GM23248 (cell line): ENCODE measurements at places on chromosomes 3 and 15. TPM values are rescaled to one million over a fixed set of nuclear protein-coding genes. Genes with fewer than 3 reads are reported as not detected.

DNA sequence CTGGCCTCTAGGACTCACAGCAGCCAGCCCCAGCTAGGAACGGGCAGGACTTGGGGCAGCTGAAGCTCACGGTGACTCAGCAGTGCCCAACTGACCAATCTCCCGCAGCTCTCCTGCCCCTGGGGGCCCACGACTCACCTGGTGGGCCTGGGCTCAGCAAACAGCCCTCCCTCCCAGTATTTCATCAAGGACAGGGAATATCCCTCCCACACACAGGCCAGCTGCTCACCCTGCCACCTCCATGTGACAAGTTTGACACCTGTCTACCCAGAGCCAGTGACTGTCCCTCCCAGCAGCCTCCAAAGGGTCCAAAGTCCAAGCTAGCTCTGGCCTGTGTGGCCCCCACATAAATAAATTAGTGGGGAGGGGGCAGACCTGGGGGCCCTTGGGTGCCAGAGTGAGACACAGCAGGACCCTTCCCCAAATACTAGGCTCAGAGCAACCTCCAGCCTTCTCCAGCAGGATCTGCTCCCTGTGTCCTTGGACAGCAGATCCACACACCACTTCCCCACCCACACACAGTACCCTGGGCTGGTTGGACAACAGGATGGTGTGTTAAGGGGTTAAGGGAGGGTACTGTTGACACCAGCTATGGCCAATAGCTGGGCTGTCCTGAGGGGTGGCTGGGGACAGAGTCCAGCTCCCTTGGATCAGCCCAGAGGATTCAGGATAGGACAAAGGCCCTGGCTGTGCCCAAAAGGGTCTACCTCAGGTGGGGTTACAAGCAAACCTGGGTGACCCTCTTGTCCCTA is 4.3 kb downstream of the GNAT1 start:
- peak; percentile 54 for DNase-seq

GRCh38 chr3:25840099-25840498 is 50.2 kb downstream of the OXSM start:
- DNase-seq: no peak

GRCh38 chr3:184290331-184290730 is 8.7 kb upstream of the PSMD2 start:
- no peak for DNase-seq

- DNase-seq: no peak
These were observed 45.4 kb downstream of the ZDHHC19 start for GRCh38 chr3:196165850-196166249.

- DNase-seq: no peak
These were observed 258.4 kb downstream of the OPA1 start for GRCh38 chr3:193851428-193851847.

The ADCY5 gene
- total RNA-seq: 0.38 and 1.2 TPM in 2 replicates

The FEZF2 gene
- not detected in 2 replicates for total RNA-seq
